Common myeloid progenitor, CD34-positive (primary cell): ENCODE measurements at places on chromosomes 2 and 18.
A peak's percentile ranks its signal among the peaks of the same experiment; 100 is the strongest.

DNA sequence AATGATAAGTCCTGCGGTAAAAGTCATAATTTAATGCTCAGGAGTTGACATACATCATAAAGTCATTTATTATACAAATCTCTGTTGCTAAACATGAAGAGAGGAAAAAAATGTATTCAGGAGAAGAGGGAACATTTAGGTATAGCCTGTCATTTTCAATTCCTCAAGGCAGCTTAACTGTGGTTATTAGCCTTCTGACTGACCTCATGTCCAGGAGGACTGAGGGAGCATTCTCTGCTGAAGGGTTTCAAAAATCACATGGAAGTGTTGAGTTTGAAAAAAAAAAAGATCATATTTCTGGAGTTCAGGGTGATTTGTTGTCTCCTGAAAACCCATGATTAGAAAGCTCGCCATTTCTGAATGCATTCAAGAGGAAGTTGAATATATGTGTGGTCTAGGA is 1371.1 kb upstream of the LRRTM1 start:
- DNase-seq = peak; percentile 37

DNA sequence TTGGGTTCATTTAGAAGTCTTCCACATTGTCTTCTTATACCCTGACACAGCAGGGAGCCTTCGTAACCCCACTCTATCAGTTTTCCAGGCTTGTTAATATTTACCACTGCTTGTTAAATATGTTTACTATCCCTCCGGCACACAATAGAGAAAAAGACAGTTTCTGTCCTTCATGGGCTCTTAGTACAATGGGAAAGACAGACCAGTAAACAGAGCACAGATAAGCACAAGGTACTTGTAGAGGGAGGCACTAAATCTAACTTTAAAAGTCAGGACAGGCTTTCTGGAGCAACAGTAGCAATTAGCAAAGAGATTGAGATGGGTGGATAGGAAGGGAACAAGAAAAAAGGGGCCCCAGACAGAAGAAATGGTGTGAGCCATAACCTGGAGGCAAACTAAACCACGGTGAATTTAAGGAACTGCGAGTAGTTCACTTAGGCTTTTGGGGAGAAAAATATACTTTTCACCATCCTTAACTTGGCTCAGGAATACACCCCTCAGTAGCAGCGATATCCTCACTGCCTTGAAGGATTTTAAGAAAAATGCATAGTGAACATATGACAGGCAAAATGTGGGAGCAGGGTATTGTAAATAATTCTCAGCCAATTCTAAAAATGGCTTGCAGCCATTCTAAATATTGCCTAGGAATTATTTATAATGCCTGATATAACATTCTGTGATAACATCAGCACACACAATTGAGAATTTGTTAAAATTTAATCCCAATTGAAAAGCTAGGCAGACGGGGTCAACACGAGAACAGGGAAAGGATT is 383.7 kb downstream of the CDH2 start:
- no peak for DNase-seq

DNA sequence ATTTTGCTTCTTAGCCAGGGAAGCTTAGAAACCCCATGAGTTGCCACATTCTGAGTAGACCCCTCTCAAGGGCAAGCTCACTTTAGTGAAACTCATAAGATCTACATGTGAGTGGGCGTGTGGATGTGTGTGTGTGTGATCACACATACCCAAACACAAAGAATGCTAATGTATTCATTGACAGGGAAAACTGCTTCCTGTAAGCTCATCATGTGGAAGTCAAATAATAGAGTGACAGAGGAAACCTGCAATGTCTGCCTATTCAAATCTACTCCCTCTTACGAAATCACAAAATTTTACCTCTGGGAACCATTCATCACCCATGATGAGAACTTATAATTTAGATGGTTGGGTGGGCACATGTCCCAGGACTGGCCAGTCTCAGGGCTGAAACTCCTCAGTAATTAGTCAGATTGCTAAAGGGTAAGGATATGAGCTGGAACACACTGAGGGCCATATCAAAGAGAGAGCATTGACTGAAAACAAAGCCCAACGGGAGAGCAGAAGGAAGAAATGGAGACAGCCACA is 94.5 kb upstream of the CCDC150 start:
- no peak for DNase-seq

DNA sequence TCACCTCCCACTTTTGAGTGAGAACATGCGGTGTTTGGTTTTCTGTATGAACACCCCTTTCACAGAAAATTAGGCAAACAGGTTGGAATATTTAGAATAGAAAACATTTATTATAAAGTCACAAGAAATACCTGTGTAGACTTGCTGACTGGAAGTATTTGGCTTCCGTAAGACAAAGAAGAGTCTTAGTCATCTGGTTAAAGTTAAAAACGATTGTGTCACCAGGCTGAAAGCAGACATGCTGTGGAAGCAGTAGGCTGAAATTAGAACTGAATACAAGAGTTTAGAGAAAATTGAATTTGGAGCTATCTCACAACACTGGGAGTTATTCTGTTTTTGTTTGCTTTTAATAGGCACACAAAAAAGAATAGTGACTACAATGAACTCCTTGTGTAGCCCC is 16.2 kb upstream of the CLASP1 start:
- no peak for DNase-seq

- DNase-seq = no peak
Observed at GRCh38 chr2:85073033-85073432, 60.2 kb upstream of the TCF7L1 start.

DNA sequence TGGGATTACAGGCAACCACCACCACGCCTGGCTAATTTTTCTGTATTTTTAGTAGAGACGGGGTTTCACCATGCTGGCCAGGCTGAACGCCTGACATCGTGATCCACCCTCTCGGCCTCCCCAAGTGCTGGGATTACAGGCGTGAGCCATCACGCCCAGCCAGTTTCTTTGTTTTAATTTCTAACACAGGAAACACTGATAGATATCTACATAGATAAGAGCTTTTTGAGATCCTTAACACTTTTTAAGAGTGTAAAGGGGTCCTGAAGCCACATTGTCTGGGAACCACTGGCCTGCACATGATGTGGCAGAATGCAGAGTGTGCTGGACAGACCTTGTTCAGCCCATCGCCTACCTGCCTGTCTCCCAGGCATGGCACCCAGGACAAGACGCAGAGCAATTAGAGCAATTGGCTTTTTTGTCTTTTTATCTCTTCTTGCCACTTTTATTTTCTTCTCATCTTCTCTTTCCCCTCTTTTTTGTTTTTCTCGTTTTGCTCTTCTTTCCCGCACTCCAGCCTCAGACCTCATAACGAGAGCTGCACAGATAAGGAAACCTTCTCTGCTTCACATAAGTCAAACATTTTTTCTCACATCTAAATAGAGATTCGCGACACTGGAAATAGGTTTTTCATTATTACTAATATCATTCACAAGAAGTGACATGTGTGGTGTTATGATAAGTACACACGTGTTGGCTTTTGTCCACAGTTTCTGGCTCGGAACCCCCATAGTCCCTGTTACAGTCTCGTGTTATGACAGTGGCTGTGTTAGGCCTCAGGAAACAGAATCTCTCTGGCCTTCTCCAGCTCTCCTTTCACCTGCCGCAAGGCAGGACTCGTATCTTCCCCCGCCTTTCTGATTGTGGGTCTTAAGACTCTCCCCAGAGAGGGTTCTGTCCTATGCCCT is 25.2 kb upstream of the GPR55 start:
- no peak for DNase-seq
